NCI-H2107 (cell line): ENCODE measurements at places on chromosomes 1 and 21.
A peak's percentile ranks its signal among the peaks of the same experiment; 100 is the strongest.

- no peak for DNase-seq
These were observed 89.6 kb upstream of the CD34 start for GRCh38 chr1:208000504-208000903.

DNA sequence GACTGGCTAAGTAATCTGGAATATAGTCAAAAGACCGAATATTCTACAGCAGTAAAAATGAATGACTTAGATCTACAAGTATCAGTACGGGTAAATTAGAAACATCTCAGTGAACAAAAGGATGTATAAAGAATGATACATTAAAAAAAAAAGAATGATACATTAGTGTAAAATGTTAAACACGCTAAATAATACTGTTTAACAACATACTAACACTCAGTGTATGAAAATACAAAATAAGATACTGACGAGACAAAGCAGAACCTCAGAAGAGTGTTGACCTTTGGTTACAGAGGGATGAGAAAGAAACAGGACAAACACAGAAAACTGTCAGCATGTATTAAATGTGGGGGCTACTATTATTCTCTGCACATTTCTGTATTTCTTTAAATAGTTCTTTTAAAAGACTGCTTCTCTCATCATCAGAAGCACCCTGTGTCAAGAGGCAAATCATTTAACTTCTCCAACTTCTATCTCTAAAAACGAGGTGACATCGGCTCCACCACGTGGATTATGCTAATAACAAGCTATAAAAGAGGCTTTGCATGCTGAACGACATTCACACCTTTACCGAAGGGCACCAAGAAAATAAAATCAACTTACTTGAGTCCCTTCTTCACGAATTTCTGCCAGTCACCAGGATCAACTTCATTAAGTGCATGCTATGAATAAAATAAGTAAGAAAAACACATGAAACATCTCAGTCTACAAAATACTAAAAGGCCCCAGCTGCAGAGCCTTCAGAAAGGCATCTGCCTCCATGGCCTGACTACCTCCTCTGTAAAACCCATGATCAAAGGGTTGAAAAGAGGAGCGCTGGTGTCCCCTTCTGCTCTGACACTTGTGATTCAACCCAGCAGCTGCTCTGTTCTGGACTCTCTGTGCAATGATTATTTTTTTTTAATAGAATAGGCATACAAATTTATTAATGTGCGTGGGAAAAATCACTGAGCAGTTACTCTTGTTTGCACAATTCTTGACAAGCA is 42.5 kb downstream of the MRAP start:
- no peak for DNase-seq

DNA sequence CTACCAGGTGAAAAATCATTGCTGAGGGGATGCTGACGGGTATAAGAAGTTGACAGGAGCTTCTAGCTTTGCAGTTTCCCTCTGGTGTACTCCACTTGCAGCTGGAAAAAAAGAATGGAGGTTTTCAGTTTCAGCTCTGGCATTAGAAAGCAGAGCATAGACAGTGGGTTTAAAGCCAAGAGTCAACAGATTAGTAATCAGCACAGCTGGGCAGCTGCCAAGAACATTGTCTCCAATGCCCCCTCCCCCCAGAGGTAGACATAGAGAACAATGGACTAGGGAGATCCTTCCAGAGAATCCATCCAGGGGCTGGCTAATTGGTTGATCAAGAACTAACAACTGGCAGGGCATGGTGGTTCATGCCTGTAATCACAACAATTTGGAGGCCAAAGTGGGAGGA is 10.1 kb upstream of the ZBTB8B start:
- DNase-seq = peak; percentile 18

- DNase-seq = no peak
These were observed 7.8 kb upstream of the GJB5 start for GRCh38 chr1:34746785-34747637.

- DNase-seq = no peak
These were observed 1.6 kb upstream of the HCRTR1 start for GRCh38 chr1:31615939-31616338.

DNA sequence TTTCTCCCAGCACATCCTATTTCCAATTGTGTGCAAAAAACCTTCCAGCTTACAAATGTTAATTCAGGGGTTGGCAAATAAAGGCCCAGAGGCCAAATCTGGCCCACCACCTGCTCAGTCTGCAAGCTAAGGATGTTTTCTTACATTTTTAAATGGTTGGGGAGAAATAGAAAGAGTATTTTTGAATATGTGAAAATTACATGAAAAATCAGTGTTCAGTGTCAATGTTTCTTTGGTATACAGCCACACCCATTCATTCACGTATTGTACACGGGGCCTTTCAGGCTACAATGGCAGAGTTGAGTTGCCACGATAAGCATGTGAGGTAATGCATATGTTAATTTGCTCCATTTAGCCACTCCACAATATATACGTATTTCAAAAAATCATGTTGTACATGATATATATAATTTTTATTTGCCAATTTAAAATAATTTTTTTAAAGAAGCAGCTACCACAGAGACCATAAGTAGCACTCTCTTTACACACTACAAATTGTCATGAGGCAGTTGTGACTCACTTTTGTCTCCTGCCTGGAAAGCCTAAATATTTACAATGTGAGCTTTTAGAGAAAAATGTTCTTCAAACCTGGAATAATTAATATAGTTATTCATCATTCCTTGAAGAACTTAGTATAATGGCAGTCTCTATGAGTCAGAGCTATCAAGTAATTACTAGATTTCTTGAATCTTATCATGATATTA is 189.6 kb downstream of the SMYD3 start:
- DNase-seq = no peak
